LHCN-M2 (cell line): ENCODE measurements at places on chromosomes 13 and 19.
A peak's percentile ranks its signal among the peaks of the same experiment; 100 is the strongest.

DNA sequence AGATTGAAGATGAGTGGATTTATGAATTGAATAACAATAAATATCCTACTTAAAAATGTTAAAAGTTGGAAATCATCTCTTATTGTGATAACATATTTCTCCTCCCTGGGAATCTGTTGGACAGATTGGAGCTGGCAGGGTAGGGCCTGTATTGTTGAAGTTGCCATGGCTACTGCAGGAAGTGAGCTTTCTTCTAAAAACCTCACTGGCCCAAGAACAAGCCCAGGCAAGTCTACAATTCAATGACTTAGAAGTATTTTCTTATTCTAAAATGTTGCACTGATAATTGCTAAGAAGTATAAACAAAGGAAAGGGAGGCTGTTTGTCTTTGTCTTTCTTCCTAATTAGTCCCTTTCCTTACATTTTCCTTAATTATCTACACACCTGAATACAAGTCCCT, 112.1 kb downstream of the DLEU7 start:
- peak; percentile 70 for DNase-seq

- no peak for DNase-seq
Observed at GRCh38 chr19:48683349-48683748, 10.5 kb upstream of the NTN5 start.

DNA sequence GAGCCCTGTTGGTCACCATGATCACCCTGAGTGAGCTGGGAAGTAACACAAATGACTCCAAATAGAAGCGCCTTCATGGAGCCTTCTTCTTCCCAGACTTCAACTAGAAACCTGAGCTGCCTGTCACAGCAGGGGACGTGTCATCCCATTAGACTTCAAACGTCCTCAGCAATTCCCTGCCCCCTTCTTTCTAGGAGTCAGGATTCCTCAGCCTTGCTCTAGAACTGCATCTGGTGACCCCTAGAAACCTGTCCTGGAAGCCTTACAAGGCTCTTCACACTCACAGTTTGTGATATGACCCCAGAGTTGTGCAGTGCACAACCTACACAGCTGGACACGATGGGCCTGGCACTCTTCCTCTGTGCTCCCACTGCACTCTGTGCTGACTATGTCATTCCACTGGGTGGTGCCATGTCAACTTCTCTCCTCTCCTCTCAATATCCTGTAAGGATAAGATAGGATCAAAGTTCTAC, 23.6 kb upstream of the TTYH1 start:
- DNase-seq, result no peak

- DNase-seq, result no peak
Observed at GRCh38 chr19:42126574-42126973, 5.7 kb downstream of the POU2F2 start.

DNA sequence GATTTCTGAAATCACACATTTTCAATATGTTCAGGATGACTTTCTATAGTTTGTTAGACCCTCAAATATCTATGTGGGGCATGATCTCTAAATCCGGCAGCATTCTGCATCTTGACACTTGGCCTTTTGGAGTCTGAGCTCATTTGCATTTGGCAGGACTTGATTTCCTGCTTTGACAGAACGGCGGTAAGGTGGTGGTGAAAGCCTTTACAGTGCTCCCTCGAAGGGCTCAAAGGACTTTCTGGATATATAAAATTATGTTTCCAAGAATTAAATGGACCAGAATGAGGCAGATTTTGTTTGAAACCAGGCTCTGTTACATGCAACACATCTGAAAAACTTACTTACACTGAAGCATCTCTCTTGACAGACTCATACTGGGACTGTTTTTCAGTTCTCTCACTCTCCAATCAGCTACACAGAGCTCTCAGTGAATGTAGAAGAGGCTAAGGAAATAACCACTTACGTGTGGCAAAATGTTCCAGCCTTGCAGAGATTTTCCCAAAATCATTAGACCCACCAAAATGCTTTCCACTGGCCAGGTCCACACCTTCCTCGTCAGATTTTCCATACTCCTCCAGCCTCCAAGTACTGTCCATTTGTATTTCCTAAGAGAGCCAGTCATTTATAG, 207.2 kb downstream of the SPRY2 start:
- no peak for DNase-seq

DNA sequence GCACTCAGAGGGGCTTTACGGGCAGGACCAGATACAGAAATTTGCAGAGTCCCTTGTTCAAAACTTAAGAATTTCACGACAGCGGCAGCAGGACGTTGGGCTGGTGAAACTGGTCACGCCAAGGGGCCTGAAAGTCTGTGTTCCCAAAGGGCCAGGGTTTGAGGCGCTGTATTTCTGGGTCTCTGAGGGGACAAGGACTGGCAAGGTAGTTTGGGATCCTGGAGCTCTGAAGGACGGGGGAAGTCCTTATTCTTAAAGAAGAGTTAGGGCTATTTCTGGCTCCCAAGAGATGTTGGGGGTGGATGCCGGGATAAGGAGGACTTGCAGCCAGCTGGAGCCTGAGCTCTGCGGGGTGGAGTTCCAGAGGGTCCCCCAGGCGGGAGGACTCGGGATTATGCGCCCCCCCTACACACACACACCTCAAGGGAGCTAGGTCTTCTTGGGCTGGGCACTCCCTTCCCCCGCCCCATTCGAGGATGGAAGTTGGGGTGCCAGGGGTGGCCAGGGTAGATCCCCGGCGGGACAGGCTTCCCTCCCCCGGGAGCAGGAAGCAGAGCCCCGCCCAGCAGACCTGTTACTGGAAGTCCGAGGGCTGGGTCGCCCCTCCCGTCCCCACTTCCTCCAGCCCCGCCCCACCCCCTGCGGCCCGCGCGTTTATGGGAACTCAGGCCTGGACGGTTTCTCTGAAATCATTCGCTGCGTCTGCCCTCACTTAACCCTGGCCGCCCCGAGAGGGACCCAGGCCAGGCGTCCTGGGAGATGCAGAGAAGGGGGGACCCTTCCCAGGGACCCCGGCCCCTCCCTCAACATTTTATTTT, 5.6 kb downstream of the BCL3 start:
- DNase-seq, result peak; percentile 81

GRCh38 chr19:45568732-45569131, 15.9 kb downstream of the OPA3 start:
- DNase-seq, result peak; percentile 93

DNA sequence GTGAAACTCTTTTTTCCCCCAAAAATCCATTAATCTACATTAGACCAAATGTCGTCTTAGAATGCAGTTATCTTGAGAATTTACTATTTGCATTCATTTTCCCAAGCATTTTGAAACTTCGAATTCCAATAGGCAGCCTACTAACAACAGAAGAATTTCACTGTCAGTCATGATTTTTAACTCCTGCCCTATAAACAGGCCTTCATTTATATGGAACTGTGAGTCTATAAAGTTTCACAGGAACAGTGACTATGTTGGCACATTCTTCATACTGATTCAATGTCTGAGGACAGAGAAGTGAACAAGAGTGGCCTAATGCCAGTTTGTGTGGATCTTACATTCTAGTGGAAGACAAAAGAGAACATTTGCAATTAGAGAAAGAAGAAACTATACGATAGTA, 198.0 kb downstream of the PCDH17 start:
- no peak for DNase-seq
